HuH-7.5 (cell line): ENCODE measurements at places on chromosomes 4 and X.

DNA sequence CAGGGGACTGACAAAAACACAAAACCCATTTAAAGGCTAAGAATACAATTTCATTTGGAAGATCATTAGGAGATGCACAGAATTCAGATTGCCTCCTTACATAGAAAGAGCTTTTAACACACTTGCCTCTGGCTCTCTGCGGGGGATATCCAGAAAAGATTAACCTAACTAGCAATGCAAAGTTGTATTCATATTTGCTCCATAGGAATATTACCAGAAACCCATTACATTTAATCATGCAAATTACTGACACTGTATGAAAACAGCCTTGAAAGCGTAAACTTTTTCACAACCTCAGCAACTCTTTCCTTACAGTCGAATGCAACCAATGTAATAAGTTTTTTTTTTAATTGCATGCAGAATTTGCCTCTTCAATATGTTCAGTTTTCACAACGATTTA is 1087.3 kb upstream of the PRKX start:
- no peak for DNase-seq

DNA sequence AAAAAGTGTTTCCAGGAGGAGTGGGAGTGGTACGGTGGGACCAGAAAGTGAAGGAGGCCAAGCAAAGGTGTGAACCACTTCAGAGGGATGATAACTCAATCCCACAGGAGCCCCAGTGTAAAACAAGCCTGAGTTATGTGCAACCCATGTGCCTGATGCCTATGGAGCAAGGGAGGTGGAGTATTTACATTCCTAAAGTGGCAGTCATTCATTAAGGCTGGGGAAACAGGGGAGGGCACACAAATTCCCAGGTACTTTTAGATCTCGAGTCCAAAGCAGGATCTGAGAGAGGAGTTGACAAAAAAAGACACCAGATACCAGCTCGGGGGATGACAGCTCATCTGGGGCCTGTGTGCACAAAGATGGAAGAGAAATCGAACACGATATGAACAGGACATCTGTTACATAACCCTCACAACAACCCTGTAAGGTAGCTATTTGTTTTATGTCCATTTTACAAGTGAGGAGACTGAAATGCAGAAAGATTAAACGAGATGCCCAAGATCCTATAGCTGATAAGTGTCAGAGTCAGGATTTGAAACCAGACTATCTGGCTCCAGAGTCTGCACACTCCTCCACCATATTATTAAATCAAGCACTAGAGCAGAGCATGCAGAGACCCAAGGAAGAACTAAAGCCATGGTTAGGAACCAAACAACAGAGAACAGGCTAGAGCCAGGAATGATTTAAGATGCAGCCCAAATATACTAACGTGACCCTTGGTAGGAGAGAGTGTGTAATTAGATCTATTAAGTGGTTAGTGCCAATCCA is 91.9 kb upstream of the MAPK10 start:
- DNase-seq, result no peak

- DNase-seq, result no peak
Observed at GRCh38 chr4:53589511-53589910, 1.8 kb downstream of the LNX1 start.

DNA sequence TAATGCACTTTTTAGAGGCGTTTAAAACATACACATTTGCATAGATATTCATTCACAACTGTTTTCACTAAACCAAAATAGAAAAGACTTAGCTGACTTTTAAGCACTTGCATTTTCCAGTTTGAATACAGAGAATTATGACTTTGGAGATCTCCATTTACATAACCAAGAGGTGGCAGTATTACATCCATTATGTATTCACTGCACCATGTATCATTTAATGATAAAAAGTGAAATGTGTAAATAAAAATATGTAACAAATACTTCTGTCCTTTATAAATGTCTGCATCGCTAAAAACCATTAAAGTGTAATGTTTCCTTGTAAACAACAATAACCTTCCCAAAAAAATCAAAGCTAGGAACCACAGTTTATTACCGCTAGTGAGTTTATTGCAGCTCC is 413.2 kb downstream of the FGF13 start:
- DNase-seq, result no peak

DNA sequence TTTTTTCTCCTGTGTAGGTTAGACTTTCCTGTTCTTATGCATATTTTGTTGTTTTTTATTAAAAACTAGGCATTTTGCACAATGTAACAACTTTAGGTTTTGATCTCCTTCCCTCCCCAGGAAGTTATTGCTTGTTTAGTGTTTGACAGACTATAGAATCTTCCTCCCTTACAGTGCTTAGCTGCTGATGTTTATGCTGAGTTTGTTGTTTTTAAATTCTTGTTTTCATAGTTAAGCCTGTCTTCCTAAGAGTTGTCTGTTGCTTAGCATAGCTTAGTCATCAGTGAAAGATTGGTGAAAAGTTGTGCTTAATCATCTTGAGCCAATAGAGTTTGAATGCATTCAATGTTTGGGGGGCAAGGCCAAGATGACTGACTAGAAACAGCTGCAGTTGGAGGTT is 157.5 kb downstream of the NKX6-1 start:
- DNase-seq, result no peak

DNA sequence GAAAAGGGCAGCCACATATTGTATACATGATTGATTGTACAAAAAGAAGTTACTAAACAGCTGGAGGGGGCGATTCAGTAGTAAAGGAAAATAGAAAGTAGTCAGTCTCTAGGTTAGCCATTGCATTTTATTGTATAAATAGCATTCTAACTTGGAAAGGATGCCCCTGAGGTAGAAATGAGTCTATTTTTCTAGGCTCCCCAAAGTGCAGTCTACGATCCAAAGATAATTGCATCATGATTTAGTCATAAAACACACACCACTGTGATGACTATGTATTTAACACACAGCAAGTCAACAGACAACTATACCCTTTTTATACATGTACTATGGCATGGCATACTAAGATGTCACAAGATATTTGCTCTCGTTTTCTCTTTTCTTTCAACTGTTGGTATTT is 204.9 kb downstream of the APBB2 start:
- no peak for DNase-seq

- DNase-seq, result no peak
Observed at GRCh38 chr4:146186596-146186995, 11.1 kb downstream of the LSM6 start.

- DNase-seq, result no peak
Observed at GRCh38 chr4:81502564-81502963, 30.9 kb upstream of the RASGEF1B start.

DNA sequence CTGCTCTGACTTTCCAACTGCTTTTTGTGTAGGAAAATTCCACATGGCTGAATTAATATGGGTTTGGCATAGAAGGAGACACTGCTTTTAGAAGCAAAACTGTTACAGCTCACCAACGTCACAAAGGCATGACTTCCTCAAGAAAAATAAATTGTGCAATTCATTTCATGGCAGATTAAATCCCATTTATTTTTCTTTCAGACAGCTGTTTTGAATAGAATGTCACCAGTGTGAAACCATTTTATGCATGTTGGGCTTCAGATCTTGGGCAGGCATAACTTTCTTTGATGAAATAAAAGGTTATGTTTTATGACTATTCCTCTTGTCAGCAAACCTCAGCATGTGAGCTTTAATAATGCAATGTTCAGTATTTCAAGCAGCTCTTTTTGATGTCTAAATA is 542.8 kb downstream of the GALNTL6 start:
- no peak for DNase-seq

- no peak for DNase-seq
Observed at GRCh38 chr4:73831569-73831968, 4.9 kb upstream of the CXCL6 start.

- DNase-seq, result no peak
Observed at GRCh38 chr4:146265950-146266490, 51.7 kb downstream of the REELD1 start.

DNA sequence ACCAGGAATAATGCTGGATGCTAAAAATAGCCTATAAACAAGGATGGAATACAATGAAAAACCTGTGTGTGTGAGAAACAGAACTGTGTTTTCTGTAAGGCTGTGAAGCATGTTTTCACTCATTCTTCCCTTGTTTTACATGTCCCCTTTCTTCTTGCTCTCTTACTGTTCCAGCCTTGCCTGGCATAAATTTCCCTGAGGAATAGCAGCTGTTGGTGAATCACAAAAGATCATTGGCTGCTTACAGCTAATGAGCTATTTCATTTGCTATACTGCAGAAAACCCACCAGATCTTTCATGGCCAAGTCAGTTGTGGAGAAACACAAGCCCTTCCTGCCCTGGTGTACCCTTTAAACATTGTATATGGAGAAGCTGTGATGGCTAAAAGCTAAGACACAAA is 91.1 kb downstream of the LDB2 start:
- no peak for DNase-seq

DNA sequence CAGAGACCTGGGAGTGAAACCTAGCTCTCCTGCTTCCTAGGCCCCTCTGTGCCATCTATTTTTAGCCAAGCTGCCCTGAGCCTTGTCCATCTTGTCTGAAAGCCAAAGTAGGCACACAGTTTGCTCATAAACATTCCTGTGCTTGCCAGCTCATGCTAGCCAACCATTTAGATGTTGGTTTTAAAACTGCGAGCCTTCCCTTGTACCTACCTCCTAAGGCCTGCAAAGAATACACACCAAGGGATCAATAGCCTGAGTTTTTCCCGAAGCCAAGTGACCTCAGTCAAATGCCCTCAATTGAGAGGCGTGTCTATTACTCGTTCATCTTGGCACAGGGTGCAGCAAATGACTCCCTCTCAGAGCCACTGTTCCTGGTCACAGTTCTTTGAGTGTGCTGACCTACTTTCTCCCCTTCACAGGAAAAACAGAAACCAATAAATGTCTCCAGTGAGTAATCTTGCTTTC is 48.5 kb downstream of the ZCCHC12 start:
- no peak for DNase-seq

DNA sequence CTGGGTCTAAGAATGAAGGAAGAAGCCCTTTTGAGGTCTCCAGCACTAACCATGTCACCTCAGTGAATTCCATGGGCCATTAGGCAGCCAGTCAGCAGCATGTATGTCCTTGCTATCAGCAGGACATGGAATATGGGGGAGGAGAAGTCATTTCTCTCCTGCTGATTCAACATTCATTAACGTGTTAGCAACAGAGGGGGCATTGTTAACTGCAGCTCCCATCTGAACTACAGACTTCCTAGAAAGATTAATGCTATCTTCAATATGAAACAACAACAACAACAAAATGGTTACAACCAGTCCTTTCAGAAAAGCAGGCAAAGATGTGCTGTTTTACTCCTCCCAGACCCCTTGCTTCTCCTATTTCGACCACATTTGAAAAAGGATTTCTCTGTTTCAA is 120.4 kb upstream of the SLC34A2 start:
- peak; percentile 62 for DNase-seq

DNA sequence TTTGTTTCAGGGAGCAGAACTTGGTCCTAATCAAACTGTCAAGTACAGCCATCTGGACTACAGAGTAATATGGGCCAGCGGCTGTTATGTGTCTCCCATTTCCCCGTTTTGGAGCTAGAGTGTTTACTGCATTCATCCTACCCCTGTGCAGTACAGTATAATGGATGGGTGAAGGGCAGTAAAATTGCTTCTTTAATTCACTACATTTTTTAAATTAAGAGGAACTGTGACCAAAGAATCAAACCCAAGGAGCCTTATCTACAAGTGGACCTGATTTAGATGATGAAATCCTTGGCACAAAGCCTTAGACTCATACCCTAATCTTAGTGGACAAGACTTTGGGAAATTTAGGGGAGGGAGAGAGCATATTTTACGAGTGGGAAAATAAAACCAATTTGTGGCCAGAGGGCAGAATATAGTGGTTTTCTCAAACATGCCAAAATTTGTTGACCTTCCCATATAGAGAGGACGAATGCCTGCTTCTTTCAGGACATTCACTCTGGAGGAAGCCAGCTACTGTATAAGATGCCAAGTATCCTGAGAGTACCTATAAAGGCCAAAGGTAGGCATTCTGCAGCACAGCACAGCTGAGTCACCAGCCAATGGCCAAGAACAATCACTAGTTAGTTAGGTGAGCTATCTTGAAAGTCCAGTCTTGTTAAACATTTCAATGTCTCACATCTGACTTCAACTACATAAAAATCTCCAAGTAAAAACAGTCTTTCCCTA is 253.8 kb upstream of the KCNIP4 start:
- DNase-seq, result no peak

GRCh38 chr4:1210241-1210841 is 38.0 kb upstream of the SPON2 start:
- no peak for DNase-seq

GRCh38 chr4:86891762-86892635 is at the start of gene C4orf36:
Gene C4orf36 (minus strand): TSS chr4:86892422. CDS start chr4:86891520, 902 bp downstream.
- DNase-seq, result peak; percentile 35

DNA sequence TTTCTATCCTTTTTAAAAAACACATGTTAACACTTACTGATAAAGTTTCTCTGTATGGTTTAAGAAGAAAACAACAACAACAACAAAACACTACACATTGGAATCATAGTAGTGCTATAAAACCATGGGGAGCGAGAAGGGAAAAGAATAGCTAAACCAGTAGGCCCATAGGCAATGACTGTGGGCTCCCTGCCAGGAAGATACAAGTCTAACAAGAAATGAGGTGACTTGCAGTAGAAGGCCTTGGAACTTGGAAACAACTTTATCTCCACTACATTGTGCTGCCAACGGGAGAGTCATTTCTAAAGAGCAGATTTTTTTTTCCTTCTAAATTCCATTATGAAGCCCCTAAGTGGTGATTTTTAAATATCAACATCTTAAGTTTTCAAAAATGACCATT is 78.0 kb downstream of the GPC4 start:
- DNase-seq, result no peak

- no peak for DNase-seq
Observed at GRCh38 chr4:21802406-21802805, 146.2 kb downstream of the KCNIP4 start.
